ENCODE measurements at places on chromosomes 6 and 20. TPM values are rescaled to one million over a fixed set of nuclear protein-coding genes. Genes with fewer than 3 reads are reported as not detected.

SYCP2L gene
- 2.4 TPM for total RNA-seq

DEFB132 gene
- total RNA-seq = not detected

LY6G5B gene
- total RNA-seq = 3.3 TPM

DNAAF9 gene
- 6.5 TPM for total RNA-seq

TMEM200A gene
- total RNA-seq = under 0.01 TPM

CASS4 gene
- total RNA-seq = 0.64 TPM

SLA2 gene
- total RNA-seq = not detected

PACSIN1 gene
- total RNA-seq = not detected

PNPLA1 gene
- 0.36 TPM for total RNA-seq

NFKBIE gene
- total RNA-seq = 4.8 TPM

CENPQ gene
- 3.2 TPM for total RNA-seq

DUSP15 gene
- total RNA-seq = 0.34 TPM

HLA-DPB1 gene
- total RNA-seq = not detected

FOXC1 gene
- 6.9 TPM for total RNA-seq

JAG1 gene
- 484 TPM for total RNA-seq

SIRPA gene
- 8.5 TPM for total RNA-seq

HSPA1L gene
- 1.1 TPM for total RNA-seq

WASF1 gene
- total RNA-seq = 8.2 TPM

ATP9A gene
- 36.2 TPM for total RNA-seq

JPH2 gene
- total RNA-seq = 0.68 TPM

PAX1 gene
- not detected for total RNA-seq

OR2J3 gene
- not detected for total RNA-seq

PSORS1C2 gene
- total RNA-seq = not detected

TMC2 gene
- not detected for total RNA-seq
